Activated naive CD8-positive, alpha-beta T cell treated with anti-CD3 and anti-CD28 coated beads, Interleukin-2, amount 10 ng/mL, durations not matched to agents 7 days and 5 days (primary cell): ENCODE measurements at places on chromosomes 5 and 9. TPM values are rescaled to one million over a fixed set of nuclear protein-coding genes. Genes with fewer than 3 reads are reported as not detected.
A peak's percentile ranks its signal among the peaks of the same experiment; 100 is the strongest.

The ACO1 gene
- total RNA-seq = 9.1 TPM

The SPINK6 gene
- total RNA-seq = not detected

The TXNDC8 gene
- not detected for total RNA-seq

The LHX2 gene
- total RNA-seq = not detected

The PLAC8L1 gene
- total RNA-seq = not detected

The SLC36A2 gene
- not detected for total RNA-seq

The ARID3C gene
- not detected for total RNA-seq

The SLC6A19 gene
- total RNA-seq = not detected

The TAF11L8 gene
- not detected for total RNA-seq

The FOXD4L4 gene
- 0.28 TPM for total RNA-seq

The SUB1 gene
- total RNA-seq = 294 TPM

DNA sequence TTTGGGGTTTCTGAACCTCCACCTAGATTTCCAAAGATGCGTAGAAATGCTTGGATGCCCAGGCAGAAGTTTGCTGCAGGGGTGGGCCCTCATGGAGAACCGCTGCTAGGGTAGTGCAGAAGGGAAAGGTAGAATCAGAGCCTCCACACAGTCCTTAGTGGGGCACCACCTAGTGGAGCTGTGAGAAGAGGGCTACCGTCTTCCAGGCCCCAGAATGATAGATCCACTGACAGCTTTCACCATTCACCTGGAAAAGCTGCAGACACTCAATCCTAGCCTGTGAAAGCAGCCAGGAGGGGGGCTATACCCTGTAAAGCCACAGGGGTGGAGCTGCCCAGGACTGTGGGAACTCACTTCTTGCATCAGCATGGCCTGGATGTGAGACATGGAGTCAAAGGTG lies 13.3 kb upstream of the HSDL2 start:
- no peak for DNase-seq

GRCh38 chr5:115271295-115272050 lies 8.8 kb upstream of the PGGT1B start:
- DNase-seq = no peak

DNA sequence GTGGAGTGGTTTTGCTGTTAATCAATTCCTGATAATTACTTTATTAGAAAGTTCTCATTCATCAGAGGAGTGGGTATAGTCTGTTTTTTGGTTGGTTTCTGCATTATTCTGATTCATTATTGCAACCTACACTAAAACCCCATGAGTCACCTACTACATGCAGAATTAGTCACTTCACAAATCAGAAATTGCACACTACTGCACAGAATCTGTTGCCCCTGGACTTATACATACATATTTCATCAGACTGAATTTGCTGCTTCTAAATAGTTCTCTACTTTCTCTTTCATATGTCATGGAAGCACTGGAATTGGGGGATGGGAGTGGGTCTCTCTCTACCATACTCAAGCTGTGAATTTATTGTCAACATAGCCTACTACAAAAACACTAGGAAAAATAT lies 585.1 kb downstream of the DNAH5 start:
- no peak for DNase-seq

DNA sequence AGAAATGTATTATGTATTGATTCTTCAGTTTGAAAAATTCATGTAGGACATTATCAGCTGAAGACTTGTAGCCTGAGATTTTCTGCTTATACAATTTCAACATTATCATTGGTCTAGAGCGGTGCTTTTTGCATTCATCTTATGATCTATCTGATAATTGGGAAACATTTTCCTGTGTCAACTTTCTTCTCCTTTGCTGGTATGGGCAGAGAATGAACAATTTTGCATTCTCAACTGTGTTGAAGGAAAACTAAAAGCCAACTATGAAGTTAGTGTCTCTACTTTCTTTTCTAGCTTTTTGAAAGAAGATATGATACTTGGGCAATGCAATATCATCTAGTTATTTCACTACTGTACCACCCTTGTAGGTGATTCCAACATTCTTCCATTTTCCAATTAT lies 10.3 kb downstream of the ZFR start:
- DNase-seq = no peak

- no peak for DNase-seq
Measured at GRCh38 chr5:166401391-166401790, 1890.1 kb upstream of the WWC1 start.

DNA sequence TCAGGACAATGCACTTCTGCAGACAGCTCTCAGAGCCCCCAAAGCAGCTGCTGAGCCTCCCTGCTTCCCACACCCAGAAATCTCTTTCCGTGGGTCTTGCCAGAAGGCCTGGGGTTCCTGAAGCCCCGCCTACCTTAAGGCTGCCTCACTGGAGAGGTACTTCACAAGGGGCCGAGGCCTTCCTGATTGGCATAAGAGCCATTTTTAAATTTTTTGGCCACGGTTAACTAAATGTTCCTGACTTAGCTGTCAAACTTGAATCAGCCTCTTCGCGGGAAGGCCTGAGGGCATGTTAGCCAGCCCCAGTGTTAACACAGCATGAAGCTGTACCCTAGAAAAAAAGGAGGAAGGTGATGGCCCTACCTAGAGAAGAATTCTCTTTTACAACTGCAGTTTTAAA lies 20.7 kb upstream of the EPB41L4B start:
- no peak for DNase-seq

DNA sequence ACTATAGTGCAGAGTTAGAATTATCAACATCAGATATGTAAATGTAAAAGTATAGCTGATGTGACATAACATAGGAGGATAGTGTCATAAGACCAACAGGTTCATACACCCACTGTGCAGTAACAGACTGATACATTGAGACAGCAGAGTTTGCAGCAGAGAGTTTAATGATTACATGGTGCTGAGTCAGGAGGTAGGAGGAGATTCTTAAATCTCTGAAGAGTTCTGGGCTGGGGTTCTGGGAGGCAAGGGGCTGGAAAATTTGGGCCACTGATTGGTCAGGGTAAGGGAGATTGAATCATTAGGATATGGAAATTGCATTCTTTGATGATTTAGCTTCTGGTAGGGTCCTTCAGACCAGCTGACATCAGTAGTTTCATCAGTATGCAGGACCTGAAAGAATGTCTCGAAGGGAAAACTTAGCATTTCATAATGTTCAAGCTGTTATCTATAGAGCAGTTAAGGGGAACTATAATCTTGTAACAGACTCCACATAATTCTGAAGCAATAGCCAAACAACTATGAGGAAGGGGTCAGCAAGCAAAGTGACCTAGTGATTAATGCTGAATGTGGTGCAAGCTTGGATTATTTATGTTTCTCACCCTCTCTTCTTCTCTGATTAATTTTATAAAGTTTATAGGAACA lies 35.6 kb downstream of the CCL28 start:
- DNase-seq = no peak

- DNase-seq = no peak
Measured at GRCh38 chr5:17056141-17056631, 120.1 kb upstream of the MYO10 start.

DNA sequence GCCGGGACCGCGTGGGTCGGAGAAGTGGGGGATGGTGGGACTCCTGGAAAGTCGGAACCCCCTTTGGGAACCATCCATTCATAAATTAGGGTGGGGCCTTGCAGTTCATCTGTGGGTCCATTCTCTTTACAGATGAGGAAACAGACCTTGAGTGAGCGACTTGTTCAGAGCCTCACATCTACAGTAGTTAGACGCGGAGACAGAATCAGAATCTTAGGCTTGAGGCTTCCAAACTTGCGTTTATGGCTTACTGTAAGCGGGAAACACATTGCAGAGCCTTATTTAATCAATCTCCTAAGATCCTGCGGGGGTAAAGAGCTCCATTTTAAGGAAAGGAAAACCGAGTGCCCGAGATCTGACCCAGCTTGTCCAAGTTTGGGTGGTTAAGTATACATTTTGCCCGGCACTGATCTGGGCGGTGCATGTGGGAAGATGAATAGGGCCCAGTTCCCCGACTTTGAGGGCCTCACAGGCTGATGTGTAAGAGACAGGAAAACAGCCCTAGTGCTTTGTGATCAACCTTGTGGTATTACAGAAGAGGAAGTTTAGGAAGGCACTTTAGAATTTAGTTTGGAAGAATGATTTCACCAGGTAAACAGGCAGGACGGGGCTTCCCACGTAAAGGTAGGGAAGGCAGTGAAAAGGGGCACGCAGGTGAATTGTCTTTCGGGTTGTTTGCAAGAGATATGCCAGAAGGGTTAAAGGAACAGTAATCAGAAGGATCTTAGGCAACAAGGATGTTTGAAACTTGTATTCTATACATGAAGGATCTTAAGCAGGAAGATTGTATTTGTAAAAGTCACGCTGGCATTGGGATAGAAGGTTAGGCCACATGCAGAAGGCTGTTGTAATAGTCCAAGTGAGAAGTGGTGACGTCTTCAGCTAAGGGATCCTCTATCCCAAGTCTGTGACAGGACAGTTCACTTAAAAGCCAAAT lies 744 bp downstream of the TARS1 start:
- DNase-seq = peak; percentile 35

- DNase-seq = no peak
Measured at GRCh38 chr5:139925216-139925562, 117.9 kb downstream of the NRG2 start.

GRCh38 chr5:28954074-28954473 lies 1915.7 kb upstream of the CDH9 start:
- no peak for DNase-seq

GRCh38 chr5:117645400-117645799 lies 1070.8 kb upstream of the SEMA6A start:
- no peak for DNase-seq

- no peak for DNase-seq
Measured at GRCh38 chr9:132078699-132079356, 839 bp downstream of the MED27 start.

DNA sequence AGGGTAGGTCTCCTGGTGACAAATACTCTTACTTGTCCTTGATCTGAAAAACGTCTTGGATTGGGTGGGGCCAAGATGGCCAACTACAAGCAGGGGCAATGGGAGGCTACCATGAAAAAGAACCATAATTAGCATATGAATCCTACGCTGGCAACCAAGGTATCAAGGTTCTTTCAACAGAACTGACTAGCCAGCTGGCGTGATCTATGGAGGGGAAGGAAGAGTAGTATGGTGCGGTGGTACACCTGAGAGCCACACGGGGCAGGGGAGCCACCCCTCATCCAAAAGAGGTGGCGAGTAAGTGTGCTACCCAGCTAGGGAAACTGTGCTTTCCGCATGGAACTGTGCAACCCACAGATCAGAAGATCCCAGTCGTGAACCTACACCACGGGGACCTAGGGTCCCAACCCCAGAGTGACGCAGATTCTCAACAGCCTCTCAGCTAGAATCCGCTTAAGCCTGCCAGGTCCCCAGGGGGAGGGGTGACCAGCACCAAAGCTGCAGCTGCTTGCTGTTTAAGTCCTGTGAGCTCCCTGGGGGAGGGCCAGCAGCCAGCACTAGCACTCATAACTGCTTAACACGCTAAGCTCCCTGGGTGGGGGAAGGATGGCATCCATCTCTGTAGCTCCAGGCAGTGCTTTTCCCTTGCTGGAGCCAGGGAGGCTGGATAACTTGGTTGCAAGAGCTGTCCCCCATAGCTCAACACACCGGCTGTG lies 334.8 kb downstream of the FBXL17 start:
- no peak for DNase-seq

DNA sequence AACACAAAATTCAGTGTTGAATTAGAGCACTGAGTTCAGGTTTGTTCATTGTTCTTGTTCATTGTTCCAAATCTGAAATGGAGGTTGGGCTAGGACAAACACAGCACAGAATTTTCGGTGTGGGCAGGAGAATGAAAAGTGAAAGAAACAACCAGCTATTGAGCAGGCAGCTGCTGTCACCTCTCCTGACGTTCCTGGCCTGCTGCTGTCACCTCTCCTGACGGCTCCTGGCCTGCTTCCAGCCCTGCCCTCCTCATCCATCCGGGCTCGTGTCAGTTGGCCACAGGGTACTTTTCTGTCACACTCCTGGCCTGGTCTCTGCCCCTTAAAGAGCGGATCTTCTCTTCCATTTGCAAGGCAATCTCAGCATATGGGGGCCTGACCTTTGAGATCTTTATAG lies 45.2 kb upstream of the CKMT2 start:
- DNase-seq = no peak

DNA sequence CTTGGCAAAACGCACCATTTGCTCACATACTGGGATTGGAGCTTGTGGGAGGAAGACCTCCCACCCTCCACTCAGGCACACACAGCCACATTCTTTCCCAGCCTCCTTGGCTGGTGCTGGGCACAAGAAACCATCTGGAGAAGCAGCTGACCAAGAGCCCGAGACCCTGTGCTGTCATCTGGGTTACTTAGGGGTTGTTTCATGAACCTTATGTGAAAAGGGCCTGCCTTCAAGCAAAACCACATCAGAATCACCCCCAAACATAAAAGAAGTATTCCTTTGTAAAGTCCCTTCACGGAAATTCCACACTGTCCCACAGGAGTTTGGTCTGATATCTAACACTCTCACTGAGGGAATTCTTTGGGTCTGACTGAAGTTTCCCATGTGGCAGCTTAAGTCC lies 172.1 kb downstream of the NR3C1 start:
- no peak for DNase-seq

DNA sequence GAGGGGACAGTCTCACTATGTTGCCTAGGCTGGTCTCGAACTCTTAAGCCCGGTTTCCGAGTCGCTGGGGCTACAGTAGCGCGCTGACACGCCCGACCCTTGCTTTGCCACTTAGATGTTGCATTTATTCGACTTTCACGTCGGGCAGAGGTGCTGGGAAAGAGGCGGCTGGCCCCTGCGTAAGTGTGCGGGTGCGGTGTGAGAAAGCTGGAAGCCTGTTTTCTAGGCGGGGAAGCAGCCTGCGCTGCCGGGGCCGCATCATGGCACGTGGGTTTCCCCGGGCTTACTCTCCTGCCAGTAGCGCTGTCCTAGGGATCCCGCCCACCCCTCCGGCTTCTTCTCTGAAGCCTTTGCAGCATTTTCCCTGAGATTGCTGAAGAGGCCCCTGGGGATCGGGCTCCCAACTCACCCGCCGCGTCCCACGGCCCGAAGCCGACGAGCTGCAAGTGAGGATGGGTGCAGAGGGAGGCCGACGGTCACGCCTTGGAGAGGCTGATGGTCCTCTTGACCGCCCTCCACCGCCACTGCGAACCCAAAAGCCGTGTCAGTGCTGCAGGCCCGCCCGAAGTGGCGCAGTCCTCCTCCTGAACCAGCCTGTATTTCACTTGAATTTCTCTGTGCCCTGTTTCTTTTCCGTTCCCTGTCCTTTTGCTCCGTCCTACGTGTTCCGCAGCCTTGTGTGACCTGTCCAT lies 5.8 kb upstream of the TRIM41 start:
- DNase-seq = peak; percentile 73

- peak; percentile 42 for DNase-seq
Measured at GRCh38 chr9:92664394-92665152, 5.4 kb downstream of the IPPK start.

DNA sequence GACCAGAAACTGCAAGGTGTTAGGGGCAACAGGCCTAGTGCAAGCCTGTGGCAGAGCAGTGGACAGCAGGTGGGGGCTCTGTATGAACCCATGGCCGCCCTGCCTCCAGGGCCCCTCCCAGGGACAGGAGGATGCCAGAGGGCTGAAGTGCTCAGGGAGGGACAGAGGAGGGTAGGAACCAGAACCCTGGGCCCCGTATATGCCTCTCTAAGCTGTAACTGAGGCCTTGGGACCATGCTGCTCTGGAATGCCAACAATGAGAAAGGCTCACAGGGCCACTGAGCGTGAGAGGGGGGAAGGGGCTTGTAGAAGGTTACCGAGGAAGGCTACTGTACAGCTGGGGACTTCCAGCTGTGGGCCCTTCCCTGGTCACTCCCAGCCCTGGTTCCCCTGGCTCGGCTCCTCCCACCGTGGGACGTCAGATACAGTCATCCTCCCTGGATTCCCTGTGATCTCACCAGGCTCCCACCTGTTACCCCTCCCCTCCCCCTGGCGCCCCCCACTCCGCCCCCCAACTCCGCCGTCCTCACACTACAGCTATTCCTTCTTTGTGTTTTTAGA lies 21.1 kb downstream of the AQP7 start:
- no peak for DNase-seq

- DNase-seq = no peak
Measured at GRCh38 chr9:93222890-93223259, 38.9 kb downstream of the WNK2 start.
